Mammary epithelial cell (primary cell): ENCODE measurements at places on chromosomes 5 and 9. TPM values are rescaled to one million over a fixed set of nuclear protein-coding genes. Genes with fewer than 3 reads are reported as not detected.

Gene ARSI
- polyA plus RNA-seq: 20.3 TPM

Gene PKD2L2
- not detected for polyA plus RNA-seq

Gene NR2F1-AS1
- 4.4 TPM for polyA plus RNA-seq

Gene IFNA2
- polyA plus RNA-seq: not detected

Gene RNF208
- polyA plus RNA-seq: 0.10 TPM

Gene LCN9
- polyA plus RNA-seq: not detected

Gene MELK
- 37.2 TPM for polyA plus RNA-seq

Gene TAF7
- 24.4 TPM for polyA plus RNA-seq

Gene ENG
- 15.1 TPM for polyA plus RNA-seq

Gene FAM153A
- not detected for polyA plus RNA-seq

Gene PTPN3
- 18.2 TPM for polyA plus RNA-seq

Gene CTXN3
- not detected for polyA plus RNA-seq

Gene TTC39B
- polyA plus RNA-seq: 5.6 TPM

Gene STARD4
- 32.8 TPM for polyA plus RNA-seq

Gene EDIL3
- polyA plus RNA-seq: 0.14 TPM

Gene ADCY2
- not detected for polyA plus RNA-seq

Gene HSPB3
- not detected for polyA plus RNA-seq

Gene FOXD4
- polyA plus RNA-seq: 0.10 TPM

Gene ANKRD34B
- not detected for polyA plus RNA-seq

Gene FOXD4L3
- polyA plus RNA-seq: 0.05 TPM

Gene TPPP
- polyA plus RNA-seq: 0.46 TPM

Gene SMC5
- 6.9 TPM for polyA plus RNA-seq

Gene HACD4
- 0.08 TPM for polyA plus RNA-seq

Gene FRRS1L
- 0.02 TPM for polyA plus RNA-seq

Gene SAXO1
- not detected for polyA plus RNA-seq

Gene TGFBI
- 264 TPM for polyA plus RNA-seq

Gene OBP2B
- polyA plus RNA-seq: 0.12 TPM

Gene AKNA
- polyA plus RNA-seq: 2.8 TPM

Gene FREM1
- polyA plus RNA-seq: not detected

Gene STOM
- 71.7 TPM for polyA plus RNA-seq

Gene ADAMTS19
- 0.01 TPM for polyA plus RNA-seq

Gene CCNI2
- polyA plus RNA-seq: 0.09 TPM

Gene CCIN
- polyA plus RNA-seq: not detected

Gene SHOC1
- 0.01 TPM for polyA plus RNA-seq

Gene MUSK
- not detected for polyA plus RNA-seq

Gene BARHL1
- not detected for polyA plus RNA-seq

Gene GMCL2
- not detected for polyA plus RNA-seq

Gene CXCL14
- 0.85 TPM for polyA plus RNA-seq

Gene AMBP
- polyA plus RNA-seq: not detected

Gene TAF11L5
- polyA plus RNA-seq: not detected

Gene PDE8B
- polyA plus RNA-seq: not detected

Gene C9orf153
- polyA plus RNA-seq: not detected

Gene ANKDD1B
- 0.06 TPM for polyA plus RNA-seq

Gene CTSL
- 131 TPM for polyA plus RNA-seq

Gene PIK3R1
- 11.1 TPM for polyA plus RNA-seq

Gene PCDHB13
- polyA plus RNA-seq: 0.16 TPM

Gene TAL2
- 0.10 TPM for polyA plus RNA-seq

Gene IL3
- polyA plus RNA-seq: not detected

Gene ANGPTL2
- not detected for polyA plus RNA-seq

Gene SLC45A2
- polyA plus RNA-seq: not detected

Gene EPB41L4B
- polyA plus RNA-seq: 3.3 TPM

Gene SPINK6
- polyA plus RNA-seq: 5.3 TPM

Gene TMEM232
- 0.49 TPM for polyA plus RNA-seq
